ENCODE measurements at places on chromosomes 4 and X. TPM values are rescaled to one million over a fixed set of nuclear protein-coding genes. Genes with fewer than 3 reads are reported as not detected.

DNA sequence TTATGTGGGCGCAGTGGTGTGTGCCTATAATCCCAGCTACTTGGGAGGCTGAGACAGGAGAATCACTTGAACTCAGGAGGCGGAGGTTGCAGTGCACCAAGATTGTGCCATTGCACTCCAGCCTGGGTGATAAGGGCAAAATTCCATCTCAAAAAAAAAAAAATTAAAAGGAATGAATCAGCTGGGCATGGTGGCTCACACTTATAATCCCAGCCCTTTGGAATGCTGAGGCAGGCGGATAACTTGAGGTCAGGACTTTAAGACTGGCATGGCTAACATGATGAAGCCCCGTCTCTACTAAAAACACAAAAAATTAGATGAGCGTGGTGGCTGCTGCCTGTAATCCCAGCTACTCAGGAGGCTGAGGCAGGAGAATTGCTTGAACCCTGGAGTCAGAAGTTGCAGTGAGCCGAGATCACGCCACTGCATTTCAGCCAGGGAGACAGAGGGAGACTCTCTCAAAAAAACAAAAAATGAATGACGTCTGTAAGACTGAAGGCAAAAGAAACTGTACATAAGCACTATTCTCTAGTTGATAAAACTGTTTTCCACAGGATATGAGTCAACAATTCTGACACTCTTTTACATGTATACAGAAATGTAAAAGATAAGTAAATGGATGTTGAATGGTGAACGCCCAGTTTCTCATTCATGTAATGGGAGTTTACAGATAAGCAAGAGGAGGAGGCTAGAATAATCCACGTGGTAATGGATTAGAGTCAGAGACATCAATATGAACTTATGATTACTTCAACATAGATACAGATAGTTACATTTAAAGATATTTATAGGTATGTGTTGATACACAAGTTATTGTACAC lies 22.2 kb downstream of the CENPC start:
- H3K4me1 ChIP-seq: no peaks in the 10 kb centered on the region
- no peaks in the 10 kb centered on the region for H3K36me3 ChIP-seq
- no peak for DNase-seq
- no peak overlapping the region for H3K27ac ChIP-seq
- no peaks in the 10 kb centered on the region for H3K27me3 ChIP-seq

DNA sequence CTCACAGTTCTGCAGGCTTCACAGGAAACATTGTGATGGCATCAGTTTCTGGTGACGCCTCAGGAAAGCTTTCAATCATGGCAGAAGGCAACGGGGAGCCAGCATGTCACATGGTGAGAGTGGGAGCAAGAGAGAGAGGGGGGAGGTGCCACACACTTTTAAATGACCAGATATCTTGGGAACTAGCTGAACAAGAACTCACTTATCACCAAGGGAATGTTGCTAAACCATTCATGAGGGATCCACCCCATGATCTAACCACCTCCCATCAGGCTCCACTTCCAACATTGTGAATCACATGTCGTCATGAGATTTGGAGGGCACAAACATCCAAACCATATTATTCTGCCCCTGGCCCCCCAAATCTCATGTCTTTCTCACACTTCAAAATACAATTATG lies 43.3 kb upstream of the GPR173 start:
- H3K4me1 ChIP-seq: no peaks in the 10 kb centered on the region
- no peak for DNase-seq
- no peak overlapping the region for H3K27ac ChIP-seq
- no peaks in the 10 kb centered on the region for H3K36me3 ChIP-seq
- no peaks in the 10 kb centered on the region for H3K27me3 ChIP-seq

DNA sequence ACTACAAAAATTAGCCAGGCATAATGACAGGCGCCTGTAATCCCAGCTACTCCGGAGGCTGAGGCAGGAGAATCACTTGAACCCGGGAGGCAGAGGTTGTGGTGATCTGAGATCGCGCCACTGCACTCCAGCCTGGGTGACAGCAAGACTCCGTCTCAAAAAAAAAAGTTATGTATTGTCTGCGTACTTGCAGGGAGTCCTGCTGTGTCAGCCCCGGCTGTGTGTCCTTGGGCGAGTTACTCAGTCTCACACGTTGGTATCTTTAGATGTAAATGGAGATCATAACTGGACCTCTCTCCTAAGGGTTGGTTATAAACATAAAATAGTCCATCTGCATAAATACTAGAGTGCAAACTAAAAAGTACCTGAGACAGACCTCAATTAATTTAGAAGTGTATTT lies 22.7 kb upstream of the TBC1D14 start:
- no peaks in the 10 kb centered on the region for H3K36me3 ChIP-seq
- H3K4me1 ChIP-seq: peaks cover 4% of the 10 kb centered on the region
- no peaks in the 10 kb centered on the region for H3K27me3 ChIP-seq
- no peak for DNase-seq
- H3K4me3 ChIP-seq: no peak overlapping the region

GRCh38 chr4:162499478-162499877 lies 335.7 kb upstream of the FSTL5 start:
- H3K36me3 ChIP-seq: no peaks in the 10 kb centered on the region
- H3K27me3 ChIP-seq: no peaks in the 10 kb centered on the region
- H3K27ac ChIP-seq: no peak overlapping the region
- no peaks in the 10 kb centered on the region for H3K4me1 ChIP-seq
- no peak overlapping the region for H3K4me3 ChIP-seq

KCND1 gene
- 0.64 TPM for total RNA-seq

USP53 gene
- 39.9 TPM for total RNA-seq

TSPAN7 gene
- 12.3 TPM for total RNA-seq

TMEM150C gene
- 4.0 TPM for total RNA-seq
